SW 1271 (cell line): ENCODE measurements at places on chromosomes 6 and 20.

- no peak for DNase-seq
Observed at GRCh38 chr20:53938739-53939138, 131.7 kb downstream of the BCAS1 start.

- DNase-seq = no peak
Observed at GRCh38 chr6:164210323-164210722, 795.8 kb downstream of the QKI start.

DNA sequence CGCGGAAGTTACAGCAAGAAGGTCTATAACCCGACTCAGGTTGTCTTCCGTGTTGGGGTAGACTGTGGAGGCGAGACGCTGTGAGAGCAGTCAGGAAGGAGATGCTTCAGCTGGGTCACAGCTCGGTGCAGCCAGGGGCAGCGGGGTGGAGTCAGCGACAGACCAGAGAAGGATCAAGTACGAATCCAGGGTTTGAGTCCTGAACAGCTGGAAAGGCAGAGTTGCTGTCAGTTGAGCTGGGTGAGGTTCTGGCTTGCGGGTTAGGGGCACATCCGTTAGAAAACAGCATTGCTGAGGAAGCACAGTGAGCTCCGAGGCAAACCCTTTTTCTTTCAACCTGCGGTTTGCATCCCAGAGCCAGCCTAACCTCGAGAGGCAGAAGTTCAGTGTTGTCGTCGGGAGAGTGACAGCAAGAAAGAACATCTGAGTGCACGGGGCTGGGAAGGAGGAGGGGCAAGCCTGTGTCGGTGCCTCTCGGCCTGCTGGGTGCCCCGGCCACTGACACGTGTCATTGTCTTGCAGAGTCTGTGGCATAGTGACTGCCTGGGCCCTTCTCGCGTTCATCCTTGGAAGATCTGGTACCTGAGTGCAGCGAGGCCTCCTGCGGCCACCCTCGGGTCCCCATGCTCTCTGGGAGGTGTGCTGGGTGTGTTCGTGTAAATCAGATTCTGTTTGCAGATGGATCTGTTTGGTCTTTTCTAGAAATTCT, 20.0 kb downstream of the PNLDC1 start:
- DNase-seq = no peak

DNA sequence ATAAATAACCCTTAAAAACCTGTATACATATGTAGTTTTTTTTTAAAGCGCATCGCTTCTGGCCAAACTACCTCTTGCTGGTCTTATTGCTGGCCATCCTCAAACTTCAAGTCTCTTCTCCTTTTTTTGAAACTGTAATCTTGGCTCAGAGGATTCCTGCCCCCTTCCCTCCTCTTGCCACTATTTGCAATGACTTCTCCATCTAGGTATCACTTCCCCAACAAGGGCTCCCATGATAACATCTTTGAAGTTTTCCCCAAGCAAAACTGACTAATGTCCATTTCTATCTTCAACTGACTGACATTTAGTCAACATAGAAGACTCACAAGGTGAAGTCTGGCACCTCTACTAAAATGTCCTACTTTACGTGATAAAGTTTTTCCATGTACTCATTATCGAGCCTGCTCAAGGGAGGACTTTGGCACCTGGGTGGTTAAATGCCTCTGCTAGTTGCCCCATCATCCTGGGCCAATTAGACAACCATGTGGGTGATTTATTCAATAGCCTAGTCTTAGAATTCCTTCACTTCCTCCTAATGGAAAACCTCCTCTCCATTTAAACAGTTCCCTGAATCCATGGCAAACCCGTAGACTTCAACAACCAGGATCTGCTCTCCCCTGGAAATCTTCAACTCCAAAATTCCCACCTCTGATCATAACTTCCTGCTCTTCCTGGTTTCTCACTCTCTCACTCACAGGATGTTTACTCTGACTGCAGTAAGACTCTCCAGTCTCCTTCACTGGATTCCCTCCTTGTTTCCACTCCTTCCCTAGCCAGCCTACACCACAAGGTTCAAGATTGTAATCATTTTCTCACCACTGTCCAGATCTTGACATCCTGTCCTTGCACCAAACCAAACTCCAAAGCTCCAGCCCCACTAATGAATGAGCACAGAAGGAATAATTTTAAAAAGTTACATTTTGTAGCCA, 9.4 kb upstream of the PLAGL1 start:
- DNase-seq = no peak

DNA sequence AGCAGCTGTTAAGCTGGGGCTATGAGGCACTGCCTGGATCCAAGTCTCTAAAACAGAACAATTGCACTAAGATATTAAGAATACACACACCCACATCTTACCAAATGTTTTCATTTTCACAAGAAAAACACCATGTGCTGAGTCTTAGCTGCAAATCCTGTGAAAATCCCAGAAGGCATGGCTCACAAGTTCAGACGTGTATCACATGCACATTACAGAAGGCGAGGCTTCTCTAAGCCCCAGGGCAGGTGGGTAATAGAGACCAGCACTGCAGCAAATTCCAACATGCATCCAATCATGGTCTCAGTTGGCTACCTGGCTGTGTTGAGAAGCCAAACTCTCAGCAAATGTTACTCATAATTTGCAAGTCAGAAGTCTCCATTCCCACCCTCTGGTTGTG, 16.2 kb upstream of the CST3 start:
- DNase-seq = no peak

GRCh38 chr20:54608039-54608745, 132.8 kb downstream of the DOK5 start:
- no peak for DNase-seq

- no peak for DNase-seq
Observed at GRCh38 chr20:52572687-52573086, 381.1 kb upstream of the ZFP64 start.

DNA sequence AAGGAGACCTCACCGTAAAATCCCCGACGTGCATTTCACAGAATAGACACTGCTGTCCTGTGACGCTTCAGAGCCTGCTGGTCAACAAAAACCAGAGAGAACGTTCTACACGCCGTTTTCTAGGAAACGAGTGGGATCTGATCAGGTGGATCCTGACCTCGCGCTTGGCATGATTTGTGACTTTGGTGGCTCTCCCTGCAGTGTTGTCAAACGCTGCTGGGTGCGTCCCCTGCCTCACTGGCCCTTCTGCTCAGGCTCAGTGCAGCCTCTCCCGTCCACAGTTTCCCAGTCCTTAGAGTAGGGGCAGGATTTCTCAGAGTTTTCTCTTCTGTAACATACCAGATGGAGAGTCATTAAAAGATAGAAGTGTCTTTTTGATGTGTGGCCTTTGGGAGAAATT, 27.6 kb upstream of the IRF4 start:
- DNase-seq = no peak
